ENCODE measurements at places on chromosomes 12 and 14.

GRCh38 chr14:70655110-70655826 is 13.6 kb downstream of the TTC9 start:
- no peak for DNase-seq

- no peak for DNase-seq
Measured at GRCh38 chr12:82756303-82756702, 69.6 kb downstream of the TMTC2 start.

DNA sequence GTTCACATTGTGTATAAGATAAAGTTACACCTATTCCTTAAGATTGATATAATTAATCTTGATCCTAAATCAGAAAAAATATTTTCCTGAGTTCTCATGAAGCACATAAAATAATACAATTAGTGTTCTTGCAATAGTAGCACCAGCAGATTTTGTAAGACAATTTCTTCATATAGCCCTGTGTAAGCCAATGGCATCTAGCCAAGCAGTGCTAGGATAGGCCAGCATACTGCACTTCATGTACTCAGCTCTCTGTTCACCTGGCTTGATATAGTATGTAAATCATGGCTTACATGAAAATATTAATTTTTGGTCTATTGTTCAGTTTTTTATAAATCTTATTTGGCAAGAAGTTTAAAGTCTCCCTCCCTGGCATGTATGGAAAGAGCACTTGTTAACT is 1.9 kb downstream of the KLRF2 start:
- DNase-seq: no peak

GRCh38 chr14:92905667-92906066 is 17.3 kb upstream of the CHGA start:
- DNase-seq: no peak

- DNase-seq: no peak
Measured at GRCh38 chr12:56628671-56629458, 1.3 kb downstream of the BAZ2A start.

DNA sequence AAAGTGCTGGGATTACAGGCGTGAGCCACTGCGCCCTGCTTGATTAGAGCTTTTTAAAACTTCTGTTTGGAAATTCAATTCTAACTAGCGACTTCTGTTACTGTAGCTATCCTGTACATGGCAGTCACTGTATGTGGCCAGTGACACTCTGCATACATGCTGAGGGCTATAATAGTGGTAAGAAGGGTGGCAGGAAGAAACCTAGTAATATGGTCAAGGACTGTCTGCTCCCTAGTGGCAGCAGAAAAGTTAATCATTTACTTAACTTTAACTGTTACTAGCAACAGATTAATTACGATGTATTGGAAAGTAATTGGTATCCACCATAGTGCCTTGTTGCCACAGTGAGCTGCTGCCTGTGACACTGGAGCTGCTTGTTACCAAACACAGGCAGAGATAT is 149.0 kb downstream of the KITLG start:
- no peak for DNase-seq

DNA sequence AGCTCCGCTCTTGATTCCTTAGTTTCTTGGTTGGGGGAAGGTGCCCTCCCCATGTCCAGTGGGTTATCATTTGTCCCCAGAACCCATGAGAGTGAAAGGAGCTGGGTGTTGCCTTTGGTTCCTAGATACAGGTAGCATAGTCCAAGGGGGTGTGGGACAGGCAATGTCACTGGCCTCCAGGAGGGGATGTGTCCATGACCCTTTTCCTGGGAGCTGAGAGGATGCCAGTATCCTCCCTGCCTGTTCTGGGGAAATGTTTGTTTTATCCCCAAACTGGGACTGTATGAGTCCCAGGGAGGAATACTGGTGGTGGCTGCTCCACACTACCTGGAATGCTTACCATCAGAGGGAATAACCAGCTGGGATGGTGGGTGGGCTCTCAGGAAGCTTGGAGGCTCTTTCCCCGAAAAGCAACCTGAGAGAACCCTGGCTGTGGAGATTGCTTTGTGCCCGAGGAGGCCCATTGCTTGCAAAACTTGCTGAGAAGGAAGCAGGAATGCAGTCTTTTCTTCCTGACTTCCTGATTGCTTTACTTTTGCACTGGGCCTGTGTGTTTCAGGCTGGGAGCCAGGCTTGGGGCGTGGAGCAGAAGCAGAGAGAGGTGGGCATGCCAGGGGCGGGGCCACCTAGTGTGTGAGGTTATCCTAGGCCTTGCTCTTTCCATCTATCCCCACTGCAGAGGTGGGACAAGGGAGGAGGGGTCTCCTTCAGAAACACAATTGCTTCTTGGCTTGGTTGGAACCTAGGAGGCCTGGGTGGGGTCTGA is 715 bp upstream of the SLC10A1 start:
- no peak for DNase-seq

DNA sequence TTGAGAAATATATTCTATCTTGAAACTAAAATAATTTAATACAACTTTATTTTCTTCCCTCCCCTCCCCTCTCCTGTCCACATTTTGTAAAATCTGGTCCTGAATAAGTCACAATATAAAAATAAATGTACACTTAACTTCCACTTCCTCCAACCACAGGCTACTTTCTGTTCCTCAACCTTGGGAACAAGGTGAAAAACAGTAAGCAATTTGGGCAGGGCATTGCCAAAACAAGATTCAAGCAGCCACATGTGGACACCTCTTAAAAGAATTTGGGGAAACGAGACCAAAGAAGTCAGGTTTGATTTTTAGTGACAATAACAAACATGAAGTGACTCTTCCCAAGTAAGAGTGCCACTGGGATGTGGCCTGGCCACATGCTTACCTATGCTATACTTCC is 115.7 kb downstream of the PTPRQ start:
- no peak for DNase-seq

DNA sequence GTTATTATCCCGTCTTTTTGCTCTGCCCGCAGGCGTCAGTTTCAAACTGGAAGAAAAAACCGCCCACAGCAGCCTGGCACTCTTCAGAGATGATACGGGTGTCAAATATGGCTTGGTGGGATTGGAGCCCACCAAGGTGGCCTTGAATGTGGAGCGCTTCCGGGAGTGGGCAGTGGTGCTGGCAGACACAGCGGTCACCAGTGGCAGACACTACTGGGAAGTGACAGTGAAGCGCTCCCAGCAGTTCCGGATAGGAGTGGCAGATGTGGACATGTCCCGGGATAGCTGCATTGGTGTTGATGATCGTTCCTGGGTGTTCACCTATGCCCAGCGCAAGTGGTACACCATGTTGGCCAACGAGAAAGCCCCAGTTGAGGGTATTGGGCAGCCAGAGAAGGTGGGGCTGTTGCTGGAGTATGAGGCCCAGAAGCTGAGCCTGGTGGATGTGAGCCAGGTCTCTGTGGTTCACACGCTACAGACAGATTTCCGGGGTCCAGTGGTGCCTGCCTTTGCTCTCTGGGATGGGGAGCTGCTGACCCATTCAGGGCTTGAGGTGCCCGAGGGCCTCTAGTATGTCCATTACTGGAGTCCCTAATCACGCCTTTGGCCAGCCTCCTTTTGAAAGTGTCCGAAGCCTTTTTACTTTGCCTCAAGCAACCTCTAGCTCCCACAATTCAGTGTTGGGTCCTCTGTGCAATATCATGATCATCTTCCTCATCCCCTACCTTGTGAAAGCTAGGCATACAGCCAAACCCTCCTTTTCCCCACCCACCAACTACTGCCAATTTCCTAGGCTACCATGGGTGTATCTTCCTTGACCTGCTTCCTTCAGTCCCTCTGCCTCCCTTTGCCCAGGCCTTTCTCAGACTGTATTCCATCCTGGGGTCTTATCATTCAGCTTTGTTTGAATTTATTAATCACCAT is 891 bp downstream of the SPRYD4 start:
- no peak for DNase-seq

DNA sequence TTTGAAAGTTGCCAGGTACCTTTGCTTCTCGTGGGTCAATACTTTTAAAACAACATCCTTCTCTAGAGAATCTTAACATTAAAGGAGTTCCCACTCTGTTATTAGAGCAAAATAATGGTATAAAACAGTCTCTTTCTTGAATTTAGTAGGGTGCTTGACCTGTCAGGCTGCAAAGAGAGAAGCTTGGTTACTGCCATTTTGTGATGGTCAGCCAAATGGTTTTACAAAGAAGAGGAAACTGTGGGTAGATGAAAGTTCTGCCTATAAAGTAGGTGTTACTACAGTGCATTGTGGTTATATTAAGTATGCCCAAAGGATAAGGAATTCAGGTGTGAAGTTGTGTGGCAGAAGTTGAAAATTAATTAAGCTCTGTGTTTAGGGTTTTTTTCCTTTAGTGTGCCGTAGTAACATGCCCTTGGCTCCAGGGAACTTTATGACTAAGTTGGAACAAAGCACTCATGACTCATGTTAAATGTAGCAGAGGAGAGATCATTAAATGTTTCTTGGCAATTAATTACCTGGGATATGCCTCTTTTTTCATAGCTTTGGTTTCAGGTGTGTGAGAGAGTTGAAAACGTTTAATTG is 354.0 kb upstream of the KITLG start:
- DNase-seq: no peak

GRCh38 chr14:22549981-22550673 is 38.9 kb downstream of the DAD1 start:
- no peak for DNase-seq

DNA sequence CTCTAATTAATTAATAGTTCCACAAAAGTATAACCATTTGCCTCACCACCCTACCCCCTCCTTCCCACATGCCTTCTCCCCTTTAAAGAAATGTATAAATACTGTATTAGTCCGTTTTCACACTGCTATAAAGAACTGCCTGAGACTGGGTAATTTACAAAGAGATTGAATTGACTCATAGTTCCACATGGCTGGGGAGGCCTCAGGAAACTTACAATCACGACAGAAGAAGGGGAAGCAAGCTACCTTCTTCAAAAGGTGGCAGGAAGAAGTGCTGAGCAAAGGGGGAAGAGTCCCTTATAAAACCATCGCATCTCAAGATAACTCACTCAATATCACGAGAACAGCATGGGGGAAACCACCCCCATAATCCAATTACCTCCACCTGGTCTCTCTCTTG is 8.2 kb upstream of the RESF1 start:
- DNase-seq: no peak

- no peak for DNase-seq
Measured at GRCh38 chr12:92933606-92934005, 4.5 kb upstream of the EEA1 start.

GRCh38 chr12:63900922-63901793 is 56.7 kb downstream of the SRGAP1 start:
- no peak for DNase-seq

GRCh38 chr12:52903285-52903854 is 1.5 kb downstream of the KRT8 start:
- DNase-seq: peak; percentile 75

GRCh38 chr12:1661553-1662335 is 29.1 kb upstream of the ADIPOR2 start:
- peak; percentile 82 for DNase-seq

DNA sequence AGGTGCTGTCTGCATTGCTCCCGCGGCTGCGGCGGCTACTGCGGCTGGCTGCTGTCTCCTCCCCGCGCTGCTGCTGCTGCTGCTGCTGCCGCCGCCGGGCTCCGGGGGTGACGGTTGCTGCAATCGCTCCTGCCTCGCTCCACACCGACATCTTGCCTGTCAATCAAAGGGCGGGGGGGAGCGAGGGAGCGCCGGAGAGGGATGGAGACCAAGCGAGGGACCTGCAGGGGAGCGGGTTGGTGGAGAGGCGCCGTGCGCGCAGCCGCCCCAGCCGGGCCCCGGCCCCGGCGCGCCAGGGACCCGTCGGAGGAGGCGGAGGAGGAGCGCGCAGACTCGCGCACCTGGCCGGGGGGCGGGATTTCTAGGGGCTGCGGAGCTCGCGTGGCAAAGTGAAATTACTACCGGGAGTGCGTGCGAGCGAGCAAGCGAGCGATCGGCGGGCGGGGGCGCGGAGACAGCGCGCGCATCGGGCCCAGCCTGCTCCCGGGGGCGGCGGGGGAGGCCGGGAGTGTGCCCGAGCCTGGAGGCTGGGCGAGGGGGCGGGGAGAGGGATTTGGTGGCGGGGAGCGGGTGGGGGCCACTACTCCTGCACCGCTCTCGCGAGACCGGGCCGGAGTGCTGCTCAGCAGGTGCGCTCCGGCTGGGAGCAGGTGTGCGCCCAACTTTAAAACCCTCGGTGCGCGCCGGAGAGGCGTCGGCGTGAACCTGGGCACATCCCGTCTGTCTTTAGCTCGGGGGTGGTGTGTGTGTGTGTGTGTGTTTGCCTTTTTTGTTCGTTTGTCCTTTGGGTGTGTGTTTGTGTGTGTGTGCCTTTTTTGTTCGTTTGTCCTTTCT is at the start of gene KSR2:
Gene KSR2, minus strand, starts transcription at position 165 of the 834 bp plus-strand sequence. CDS start 735 bp downstream, outside the sequence.
- peak; percentile 97 for DNase-seq

- DNase-seq: no peak
Measured at GRCh38 chr12:27705263-27705662, 5.4 kb upstream of the MRPS35 start.

GRCh38 chr12:92010853-92011701 is 134.6 kb downstream of the BTG1 start:
- DNase-seq: no peak

DNA sequence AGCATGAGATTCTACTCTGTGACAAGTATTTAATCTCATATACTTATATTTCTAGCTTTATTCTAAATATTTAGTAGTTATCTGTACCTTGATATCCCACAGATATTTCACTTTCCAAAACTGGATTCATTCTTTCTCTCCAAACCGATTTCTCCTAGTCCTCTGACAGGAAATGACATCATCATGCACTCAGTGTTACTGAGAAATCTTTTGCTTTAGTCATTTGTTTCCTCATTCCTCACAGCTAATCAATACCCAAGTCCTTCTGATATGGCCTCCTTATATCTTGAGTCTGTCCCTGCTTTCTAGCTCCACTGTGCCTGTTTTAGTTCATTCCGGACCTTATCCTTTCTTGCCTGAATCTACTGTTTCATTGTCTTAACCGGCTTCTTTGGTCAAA is 39.4 kb upstream of the E2F7 start:
- no peak for DNase-seq

GRCh38 chr12:58583529-58583928 is 336.8 kb downstream of the LRIG3 start:
- no peak for DNase-seq

DNA sequence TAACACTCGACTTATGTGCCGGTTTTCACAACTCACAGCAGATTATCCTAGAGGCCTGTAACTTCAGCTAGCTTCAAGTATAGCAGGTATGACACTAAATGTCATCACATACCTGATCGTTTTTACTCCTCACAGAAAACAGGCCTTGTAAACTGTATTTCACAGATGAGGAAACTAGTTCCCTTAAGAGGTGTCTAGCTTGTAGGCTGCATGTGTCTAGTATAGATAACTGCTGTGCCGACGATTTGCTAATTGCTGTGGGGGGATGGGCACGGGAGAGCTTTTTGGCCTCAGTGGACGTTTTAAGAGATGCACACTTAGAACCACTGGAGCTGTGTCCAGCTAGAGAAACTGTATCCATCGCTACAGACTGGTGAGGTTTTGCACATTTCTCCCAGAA is 78.8 kb downstream of the PAPOLA start:
- no peak for DNase-seq

DNA sequence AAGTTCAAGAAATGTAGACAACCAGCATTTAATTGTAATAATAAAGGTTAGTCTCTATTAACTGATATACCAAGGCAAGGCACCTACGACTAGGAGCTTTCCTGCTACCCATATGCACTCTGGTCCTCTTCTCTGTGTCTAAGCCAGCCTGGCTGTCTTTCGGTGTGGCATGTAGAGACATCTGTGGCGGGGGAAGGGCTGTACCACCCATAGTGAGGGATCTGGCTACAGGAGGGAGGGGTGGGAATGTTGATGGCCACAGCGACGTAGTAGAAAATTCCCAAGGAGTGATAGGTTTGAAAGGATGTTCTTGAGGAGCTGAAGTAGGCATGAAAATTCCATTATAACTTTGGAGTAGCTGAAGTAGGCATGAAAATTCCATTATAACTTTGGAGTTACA is 344.2 kb downstream of the ATP23 start:
- DNase-seq: no peak

GRCh38 chr12:1174659-1175058 is 183.6 kb downstream of the ERC1 start:
- DNase-seq: peak; percentile 13

- no peak for DNase-seq
Measured at GRCh38 chr14:103534576-103535061, 5.6 kb downstream of the TRMT61A start.
